ENCODE measurements at places on chromosomes 11 and 22. TPM values are rescaled to one million over a fixed set of nuclear protein-coding genes. Genes with fewer than 3 reads are reported as not detected.

DNA sequence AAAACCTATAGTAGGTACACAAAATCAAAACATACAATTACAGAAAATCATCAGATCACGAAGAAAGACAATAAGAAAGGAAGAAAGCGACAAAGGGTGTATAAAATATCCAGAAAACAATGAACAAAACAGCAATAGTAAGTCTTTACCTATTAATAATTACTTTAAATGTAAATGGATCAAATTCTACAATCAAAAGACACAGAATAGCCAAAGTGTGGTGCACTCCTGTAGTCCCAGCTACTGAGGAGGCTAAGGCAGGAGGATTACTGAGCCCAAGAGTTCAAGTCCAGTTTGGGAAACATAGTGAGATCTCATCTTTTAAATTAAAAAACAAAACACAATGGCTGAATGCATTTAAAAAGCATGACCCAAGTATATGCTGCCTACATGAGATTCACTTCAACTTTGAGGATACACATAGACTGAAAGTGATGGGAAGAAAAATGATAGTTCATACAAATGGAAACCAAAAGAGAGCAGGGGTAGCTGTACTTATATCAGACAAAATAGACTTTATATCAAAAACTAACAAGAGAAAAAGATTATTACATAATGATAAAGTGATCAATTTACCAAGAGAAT lies 40.6 kb downstream of the ASCL2 start:
- no peaks in the 10 kb centered on the region for H3K36me3 ChIP-seq
- no peaks in the 10 kb centered on the region for H3K27me3 ChIP-seq
- no peak for DNase-seq
- no peaks in the 10 kb centered on the region for H3K4me1 ChIP-seq

DNA sequence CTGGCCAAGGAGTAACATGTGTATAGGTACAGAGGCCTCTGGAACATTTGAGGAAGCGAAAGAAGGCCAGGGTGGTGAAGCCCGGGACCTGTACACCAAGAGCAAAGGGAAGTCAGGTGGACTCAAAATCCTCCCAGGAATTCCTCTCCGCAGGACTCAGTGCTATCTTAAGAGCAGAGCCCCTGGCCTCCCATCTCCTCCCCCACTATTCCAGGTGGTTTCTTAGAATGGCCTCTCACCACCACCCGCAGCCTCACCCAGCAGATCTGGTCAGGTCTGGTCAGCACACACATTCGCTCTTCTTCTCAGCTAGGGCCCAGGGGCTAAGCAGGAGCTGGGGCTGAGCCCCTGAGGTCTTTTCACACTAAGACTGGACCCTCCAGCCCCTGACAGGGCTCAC lies 59.1 kb downstream of the SCGB1A1 start:
- no peaks in the 10 kb centered on the region for H3K27me3 ChIP-seq
- H3K36me3 ChIP-seq: no peaks in the 10 kb centered on the region
- H3K27ac ChIP-seq: no peak overlapping the region
- H3K4me1 ChIP-seq: no peaks in the 10 kb centered on the region
- H3K4me3 ChIP-seq: no peak overlapping the region
- no peak for DNase-seq

DNA sequence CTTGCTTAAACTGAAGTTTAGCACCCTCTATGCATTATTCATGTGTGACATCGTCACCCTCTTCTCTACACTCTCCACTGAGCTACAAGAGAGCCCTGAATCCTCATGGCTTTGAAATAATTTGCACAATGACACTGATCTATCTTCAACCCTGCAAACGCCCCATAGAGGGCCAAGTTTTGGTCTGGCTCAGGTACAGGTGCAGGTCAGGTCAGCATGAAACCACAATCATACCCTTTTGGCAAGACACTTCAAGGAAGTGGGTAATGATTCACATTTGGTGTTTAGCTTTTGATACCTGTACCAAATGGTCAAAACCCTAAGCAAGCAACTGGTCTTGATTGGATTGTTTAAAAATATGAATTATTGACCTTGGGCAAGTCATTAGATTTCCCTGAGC lies 122.2 kb upstream of the CADM1 start:
- H3K27me3 ChIP-seq: no peaks in the 10 kb centered on the region
- no peaks in the 10 kb centered on the region for H3K36me3 ChIP-seq
- DNase-seq: no peak

- H3K27me3 ChIP-seq: peaks cover 52% of the 10 kb centered on the region
- H3K4me1 ChIP-seq: no peaks in the 10 kb centered on the region
- H3K4me3 ChIP-seq: no peak overlapping the region
- H3K27ac ChIP-seq: no peak overlapping the region
Observed at GRCh38 chr11:45655347-45655756, 10.1 kb downstream of the CHST1 start.

The CHRM4 gene
- 0.23 TPM for polyA plus RNA-seq

The SGSM1 gene
- 0.71 TPM for polyA plus RNA-seq

The C11orf42 gene
- polyA plus RNA-seq: not detected

The SHANK2 gene
- polyA plus RNA-seq: 0.09 TPM

The MSANTD2 gene
- polyA plus RNA-seq: 22.2 TPM

Measured in thymus (tissue), 14 donors.